Stimulated activated CD8-positive, alpha-beta memory T cell treated with anti-CD3 and anti-CD28 coated beads, Interleukin-2, amount 100 ng/mL, for 1 hour (primary cell): ENCODE measurements at places on chromosomes 1 and 21.

- DNase-seq = no peak
Measured at GRCh38 chr1:172926070-172926469, 124.7 kb downstream of the TNFSF18 start.

- DNase-seq = no peak
Measured at GRCh38 chr1:231591466-231591865, 35.1 kb upstream of the DISC1 start.

DNA sequence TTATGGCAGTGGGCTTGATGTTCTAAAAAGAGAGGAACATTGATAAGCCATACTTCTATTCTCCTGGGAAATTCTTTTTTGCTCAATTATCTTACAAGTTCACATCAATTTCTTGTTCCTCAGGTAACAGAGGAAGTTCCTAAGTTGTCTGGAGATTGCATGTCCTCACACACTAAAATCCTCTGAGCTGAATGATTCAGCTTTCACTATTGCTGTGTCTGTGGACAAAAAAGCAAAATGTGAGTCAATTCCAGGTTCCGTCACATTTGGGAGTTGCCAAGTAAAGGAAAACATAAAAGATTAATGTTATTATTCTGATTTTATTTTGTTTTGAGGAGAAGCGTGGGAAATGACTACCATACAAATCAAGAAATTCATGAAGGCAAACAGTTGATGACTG lies 316.7 kb downstream of the CHRM3 start:
- DNase-seq = no peak

DNA sequence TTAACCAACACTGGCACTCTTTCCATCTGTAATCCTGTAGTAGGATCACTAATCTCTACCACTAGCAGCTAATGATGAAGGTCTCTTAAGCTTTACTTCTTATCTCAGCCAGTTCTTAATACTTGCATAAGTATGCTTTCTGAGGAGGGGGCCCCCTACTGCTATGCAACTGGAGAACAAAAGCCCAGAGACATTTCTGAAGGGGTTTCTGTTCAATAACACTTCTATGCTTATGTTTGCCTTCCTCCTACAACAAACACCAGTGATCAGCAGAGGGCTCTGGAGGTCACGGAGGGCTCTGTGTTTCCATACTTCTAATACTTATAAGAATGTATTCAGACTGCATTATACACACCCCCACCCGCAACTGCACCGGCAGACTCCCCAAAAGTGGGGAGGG lies 215.8 kb downstream of the BARHL2 start:
- no peak for DNase-seq

- DNase-seq = no peak
Measured at GRCh38 chr21:30345014-30345413, 3.4 kb downstream of the KRTAP23-1 start.

- no peak for DNase-seq
Measured at GRCh38 chr1:172630056-172630818, 28.7 kb upstream of the FASLG start.

DNA sequence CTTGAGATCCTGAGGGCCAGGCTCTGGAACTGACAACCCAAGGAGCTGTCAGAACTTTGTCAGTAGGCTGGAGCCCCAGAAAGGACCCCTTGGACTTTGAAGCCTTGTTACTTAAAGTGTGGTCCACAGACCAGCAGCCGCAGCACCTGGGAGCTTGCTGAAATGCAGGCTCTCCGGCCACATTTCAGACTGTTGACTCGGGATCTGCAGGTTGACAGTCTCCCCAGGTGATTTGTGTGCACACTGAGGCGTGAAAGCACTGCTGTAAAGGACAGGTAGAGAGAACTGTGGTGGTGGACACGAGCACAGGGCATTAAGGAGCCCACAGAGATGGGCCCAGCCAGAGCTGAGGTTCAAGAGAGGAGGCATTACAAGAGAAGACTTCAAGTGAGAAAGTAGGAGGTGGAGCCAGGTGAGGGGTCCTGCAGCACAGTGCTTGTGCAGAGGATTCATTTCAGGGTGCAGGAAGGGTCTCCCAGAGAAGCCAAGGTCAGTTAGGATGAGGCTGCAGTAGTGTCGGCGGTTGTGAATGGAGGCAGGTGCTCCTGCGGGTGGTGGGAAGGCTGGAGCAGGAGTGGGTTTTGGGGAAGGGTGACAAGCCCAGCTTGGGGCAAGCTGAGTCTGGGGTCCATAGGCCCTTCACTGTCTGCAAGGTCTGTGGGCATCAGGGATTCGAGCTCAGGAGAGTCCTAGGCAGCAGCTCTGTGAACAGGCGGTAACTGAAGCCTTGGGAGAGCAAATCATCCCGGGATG lies 4.6 kb downstream of the HYI start:
- no peak for DNase-seq

DNA sequence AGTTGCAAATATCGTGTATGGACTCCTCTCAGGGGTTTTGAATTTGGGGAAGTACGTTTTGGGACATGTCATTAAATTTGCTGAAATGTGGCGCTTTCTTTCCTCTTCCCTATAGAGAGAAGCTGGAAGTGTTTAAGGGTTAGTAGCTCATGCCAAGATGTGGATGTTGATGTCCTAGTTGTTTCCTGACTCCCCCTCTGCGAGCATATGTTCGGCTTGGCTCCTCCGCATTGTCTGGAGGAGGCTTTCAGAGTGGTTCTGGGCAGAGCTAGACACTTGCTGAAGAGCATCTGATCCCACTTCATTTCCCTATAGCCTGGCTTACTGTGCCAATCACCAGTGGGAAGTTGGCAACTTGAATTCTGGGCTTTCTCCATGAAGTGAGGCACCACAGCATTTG lies 347.4 kb upstream of the B3GALT2 start:
- no peak for DNase-seq

DNA sequence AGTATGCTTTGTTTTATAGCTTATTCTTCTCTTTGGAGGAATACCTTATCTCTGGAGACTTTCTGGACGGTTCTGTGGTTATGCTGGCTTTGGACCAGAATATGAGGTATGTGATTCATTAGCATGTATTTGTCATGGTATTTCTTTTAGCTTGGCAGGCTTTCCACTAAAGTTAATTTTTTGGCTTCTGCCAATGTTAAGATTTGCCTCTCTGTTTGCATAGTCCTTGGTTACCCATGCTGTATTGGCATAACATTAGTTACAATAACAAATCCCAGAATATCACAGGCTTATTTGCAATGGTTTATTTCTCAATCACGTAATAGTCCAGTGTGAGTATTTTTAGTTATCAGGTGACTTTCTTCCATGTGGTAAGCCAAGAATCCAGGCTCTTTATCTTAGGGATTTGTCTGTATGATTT lies 9.7 kb downstream of the ZMPSTE24 start:
- no peak for DNase-seq

DNA sequence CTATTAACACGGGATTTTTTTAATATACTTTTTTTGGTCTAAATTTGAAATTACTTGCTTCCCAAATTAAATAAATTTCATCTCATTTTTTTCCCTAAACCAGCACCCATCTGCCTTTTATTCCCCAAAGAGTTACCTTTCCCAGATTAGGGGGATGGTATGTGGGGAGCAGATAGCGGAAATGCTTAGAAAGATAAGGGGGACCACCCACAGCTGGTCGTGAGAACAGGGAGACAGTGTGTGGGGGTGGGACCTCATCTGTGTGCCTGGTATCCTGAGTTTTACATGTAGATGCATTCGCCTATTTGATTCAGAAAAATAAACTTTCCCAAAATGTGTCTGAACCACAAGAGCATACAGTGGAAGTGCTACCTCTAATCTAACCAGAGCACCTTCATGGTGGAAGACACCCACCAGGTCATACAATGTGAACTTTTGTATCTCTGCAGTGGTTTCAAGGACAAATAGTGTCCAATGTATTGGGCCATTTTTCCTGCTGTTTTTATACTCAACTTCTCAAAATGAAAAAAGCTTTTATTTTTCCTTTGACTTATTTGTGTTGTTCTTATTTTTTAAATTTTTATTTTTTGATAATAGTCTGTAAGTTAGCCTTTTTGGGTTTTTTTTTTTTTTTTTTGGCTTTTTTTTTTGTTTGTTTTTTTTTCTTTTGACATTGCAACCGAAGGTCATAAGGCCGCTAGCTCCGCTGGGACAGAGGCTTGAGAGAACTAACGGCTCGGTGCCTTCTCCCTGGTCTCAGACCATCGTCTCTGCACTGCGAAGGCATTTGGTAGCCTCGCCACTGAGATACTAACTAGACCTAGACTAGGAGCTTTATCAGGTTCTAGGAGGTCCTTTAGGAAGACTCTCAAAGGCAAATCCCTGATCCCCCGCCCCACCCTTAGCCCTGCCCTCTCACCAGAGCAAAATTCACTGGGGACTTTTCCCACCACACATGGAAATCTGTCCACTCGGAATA lies 263.2 kb downstream of the TM2D1 start:
- DNase-seq = no peak

DNA sequence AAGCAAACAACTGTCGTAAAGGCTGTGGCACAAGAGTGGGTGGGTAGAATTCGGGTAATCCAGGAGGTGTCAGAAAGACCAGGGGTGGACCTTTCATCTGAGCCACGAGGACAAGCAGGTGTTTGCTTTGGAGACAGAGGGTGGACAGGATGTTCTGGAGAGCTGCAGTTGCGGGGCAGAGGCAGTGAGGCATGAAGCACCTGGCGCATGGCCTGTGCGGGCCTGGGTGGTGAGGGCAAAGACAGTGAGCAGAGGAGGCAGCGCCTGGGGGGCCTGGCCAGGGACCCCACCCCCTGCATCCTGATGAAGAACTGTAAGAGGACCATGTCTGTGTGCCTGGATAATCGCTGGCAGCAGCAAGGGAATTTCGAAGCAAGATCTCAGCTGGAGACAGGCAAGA lies 24.9 kb downstream of the KIF26B start:
- no peak for DNase-seq

GRCh38 chr1:167455786-167456446 lies 62.4 kb downstream of the CD247 start:
- DNase-seq = no peak

GRCh38 chr1:167678422-167678821 lies 43.4 kb upstream of the MPZL1 start:
- DNase-seq = no peak

GRCh38 chr1:84214115-84214956 lies 70.3 kb downstream of the PRKACB start:
- DNase-seq = no peak

GRCh38 chr21:44837537-44837936 lies 19.7 kb upstream of the SUMO3 start:
- DNase-seq = no peak

GRCh38 chr1:201786824-201787223 lies 42.1 kb upstream of the IPO9 start:
- no peak for DNase-seq

DNA sequence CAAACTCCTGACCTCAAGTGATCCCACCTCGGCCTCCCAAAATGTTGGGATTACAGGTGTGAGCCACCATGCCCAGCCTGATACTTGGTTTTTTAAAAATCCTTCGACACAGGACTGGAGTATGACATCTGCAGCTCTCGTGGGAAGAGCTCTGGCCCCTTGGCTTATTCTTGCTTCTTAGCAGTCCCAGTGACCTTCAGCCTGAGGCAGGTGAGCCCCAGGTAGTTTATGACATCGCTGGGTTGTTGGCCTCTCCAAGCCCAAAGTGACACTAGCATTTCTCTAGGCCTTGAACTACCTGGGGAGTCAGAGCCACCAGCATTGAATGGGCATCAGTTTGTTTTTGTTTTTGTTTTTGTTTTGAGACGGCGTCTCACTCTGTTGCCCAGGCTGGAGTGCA lies 15.9 kb upstream of the IFNGR2 start:
- DNase-seq = no peak

GRCh38 chr1:154843636-154844296 lies 26.3 kb downstream of the KCNN3 start:
- no peak for DNase-seq

DNA sequence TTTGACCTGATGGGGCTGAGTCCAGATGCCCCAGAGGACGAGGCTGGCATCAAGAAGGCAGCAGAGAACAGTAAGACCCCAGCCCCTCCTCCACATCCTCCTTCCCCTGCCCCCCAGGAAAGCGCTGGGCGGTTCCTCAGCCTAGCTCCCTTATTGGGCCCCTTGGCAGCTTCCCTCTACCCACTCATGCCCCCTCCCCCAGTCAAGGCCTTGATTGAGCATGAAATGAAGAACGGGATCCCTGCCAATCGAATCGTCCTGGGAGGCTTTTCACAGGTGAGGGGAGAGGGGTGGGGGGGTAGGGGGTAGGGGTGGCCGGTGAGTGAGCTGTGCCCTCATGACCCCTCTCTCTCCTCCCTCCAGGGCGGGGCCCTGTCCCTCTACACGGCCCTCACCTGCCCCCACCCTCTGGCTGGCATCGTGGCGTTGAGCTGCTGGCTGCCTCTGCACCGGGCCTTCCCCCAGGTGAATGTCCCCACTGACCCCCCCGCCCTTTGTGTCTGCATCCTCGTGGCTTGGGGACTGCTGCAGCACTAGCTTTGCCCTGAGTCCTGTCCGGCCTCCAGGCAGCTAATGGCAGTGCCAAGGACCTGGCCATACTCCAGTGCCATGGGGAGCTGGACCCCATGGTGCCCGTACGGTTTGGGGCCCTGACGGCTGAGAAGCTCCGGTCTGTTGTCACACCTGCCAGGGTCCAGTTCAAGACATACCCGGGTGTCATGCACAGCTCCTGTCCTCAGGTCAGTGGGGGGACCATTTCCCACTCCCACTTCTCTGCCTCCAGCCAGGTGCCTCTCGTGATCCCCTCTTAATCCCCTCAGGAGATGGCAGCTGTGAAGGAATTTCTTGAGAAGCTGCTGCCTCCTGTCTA lies 3.2 kb downstream of the LYPLA2 start:
- DNase-seq = no peak

GRCh38 chr1:39127513-39127912 lies 77.0 kb upstream of the MACF1 start:
- DNase-seq = no peak

DNA sequence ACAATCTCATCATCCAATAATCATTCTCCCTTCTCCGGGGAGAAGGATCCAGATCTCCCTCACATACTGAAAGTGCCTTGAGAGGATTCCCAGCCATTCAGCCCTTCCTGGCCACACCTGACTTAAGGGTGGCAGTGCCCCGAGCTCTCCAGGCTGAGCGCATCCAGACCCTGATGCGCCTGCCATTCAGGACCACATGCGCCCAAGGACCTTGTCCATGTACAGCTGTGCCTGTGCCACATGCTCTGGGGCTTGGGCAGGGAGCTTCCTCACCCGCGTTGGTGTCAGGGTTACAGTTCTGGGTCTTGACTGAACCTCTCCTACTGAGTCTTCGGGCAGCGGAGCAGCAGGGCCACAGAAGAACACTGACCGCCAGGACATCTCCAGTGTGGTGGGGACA lies 121.1 kb downstream of the KIAA0319L start:
- DNase-seq = no peak

DNA sequence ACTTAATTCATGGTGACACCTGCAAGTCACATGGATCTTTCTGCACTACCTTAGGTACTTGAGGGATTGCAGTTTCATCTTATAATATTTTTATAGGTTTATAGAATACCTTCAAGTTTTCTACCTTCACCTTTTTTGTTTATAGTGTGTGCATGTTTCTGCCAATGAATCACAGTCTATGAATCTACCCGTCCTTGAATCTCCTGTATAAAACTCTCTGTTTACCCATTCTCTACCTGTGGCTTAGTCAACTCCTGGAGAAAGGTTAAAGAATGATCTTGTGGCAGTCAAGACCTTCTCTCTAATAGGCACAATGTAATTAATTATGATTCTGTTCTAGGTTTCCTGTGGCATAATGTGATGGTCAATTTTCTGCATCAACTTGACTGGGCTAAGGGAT lies 3.2 kb upstream of the GSTM2 start:
- DNase-seq = no peak
